Type B pancreatic cell (in vitro differentiated cells): ENCODE measurements at places on chromosomes 5 and 9. TPM values are rescaled to one million over a fixed set of nuclear protein-coding genes. Genes with fewer than 3 reads are reported as not detected.

PCDHGA2 gene
- 0.17 and 0.69 TPM in 2 replicates for total RNA-seq

- DNase-seq: no peak
- H3K27ac ChIP-seq: no peak overlapping the region
- no peak overlapping the region for H3K4me3 ChIP-seq
- H3K4me1 ChIP-seq: peaks cover 28% of the 10 kb centered on the region
- peaks cover 37% of the 10 kb centered on the region for H3K27me3 ChIP-seq
These were observed 200.9 kb downstream of the SLIT3 start for GRCh38 chr5:169099801-169100734.

DNA sequence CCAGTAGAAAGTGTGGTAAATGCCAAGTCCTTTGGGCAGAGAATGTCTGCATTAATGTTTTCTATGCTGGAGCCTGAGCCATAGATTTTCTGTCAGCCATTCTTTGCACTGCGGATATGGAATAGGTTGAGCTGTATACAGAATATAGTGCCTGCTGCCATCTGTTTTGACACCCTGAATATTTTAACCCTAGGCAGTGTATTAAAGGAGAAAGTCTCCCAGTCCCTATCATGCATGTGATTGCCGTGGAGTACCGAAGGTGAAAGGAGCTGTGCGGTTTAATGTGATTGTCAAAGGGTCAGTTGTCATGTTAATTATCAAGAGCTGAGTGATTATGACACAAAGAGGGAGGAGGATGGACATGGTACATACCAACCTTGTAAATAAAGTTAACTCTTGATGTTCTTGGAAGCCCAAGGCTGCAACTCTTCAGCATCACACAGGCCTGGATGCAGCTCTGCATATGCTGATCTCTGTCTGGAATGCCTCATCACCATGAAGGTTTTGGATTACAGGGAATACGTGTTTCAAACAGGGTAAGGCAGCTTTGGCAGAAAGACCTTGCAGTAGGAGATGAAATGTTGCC lies 247.1 kb upstream of the ELAVL2 start:
- no peak overlapping the region for H3K4me3 ChIP-seq
- H3K27ac ChIP-seq: no peak overlapping the region
- no peaks in the 10 kb centered on the region for H3K4me1 ChIP-seq
- no peaks in the 10 kb centered on the region for H3K36me3 ChIP-seq
- no peak for DNase-seq
- H3K27me3 ChIP-seq: no peaks in the 10 kb centered on the region

TRPM3 gene
- 1.6 and 17.0 TPM in 2 replicates for total RNA-seq

DNA sequence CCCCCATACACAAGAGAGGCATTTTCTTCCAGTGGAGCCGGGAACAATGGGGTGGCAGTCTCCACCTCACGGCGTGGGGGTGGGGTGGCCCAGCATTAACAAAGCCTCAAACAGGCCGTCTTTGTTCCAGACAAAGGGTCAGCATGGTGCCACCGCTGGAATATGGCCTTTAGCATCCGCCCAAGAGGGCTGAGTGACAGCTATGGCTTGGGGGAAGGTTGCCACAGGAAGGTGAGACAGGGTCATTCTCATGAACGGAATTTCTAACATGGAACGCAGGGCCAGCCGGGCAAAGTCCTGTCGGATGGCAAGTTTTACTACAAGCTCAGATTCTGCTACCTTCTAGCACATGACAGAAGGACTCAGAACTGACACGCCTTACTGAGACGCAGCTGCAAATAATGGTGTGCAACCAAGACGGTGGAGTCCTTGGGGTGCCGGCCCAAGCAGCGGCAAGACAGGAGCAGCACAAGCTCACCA lies 64.0 kb downstream of the OTULIN start:
- H3K4me3 ChIP-seq: no peak overlapping the region
- no peak overlapping the region for H3K27ac ChIP-seq
- no peak for DNase-seq
- no peaks in the 10 kb centered on the region for H3K27me3 ChIP-seq

DNA sequence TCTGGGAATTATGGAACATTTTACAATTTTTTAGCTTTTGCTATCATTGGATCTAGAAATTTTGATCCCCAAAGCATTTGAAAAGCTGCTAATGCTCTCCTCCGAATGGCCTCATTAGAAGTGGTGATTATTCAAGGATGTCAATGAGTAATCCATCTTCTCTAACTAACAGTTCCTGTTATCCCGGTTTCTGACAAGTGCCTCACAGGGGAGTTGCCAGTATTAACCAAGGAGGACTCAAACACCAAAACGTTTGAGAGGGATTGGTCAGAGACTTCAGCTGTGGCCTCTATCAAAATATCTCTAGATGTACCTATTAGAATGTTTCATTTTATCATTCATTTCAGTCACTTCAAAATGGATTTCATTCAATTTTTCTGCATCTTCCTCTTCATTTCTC lies 208.3 kb upstream of the ITGA1 start:
- H3K27ac ChIP-seq: peak overlapping the region; percentile 9
- H3K4me3 ChIP-seq: peak overlapping the region; percentile 0

C9orf153 gene
- 1.1 TPM in 1 of 2 replicates, not detected in the other for total RNA-seq

GRCh38 chr5:106959387-106959786 lies 711.4 kb downstream of the EFNA5 start:
- H3K4me1 ChIP-seq: peaks cover 18% of the 10 kb centered on the region
- H3K4me3 ChIP-seq: no peak overlapping the region
- H3K36me3 ChIP-seq: no peaks in the 10 kb centered on the region
- DNase-seq: no peak
- H3K27ac ChIP-seq: no peak overlapping the region

DNA sequence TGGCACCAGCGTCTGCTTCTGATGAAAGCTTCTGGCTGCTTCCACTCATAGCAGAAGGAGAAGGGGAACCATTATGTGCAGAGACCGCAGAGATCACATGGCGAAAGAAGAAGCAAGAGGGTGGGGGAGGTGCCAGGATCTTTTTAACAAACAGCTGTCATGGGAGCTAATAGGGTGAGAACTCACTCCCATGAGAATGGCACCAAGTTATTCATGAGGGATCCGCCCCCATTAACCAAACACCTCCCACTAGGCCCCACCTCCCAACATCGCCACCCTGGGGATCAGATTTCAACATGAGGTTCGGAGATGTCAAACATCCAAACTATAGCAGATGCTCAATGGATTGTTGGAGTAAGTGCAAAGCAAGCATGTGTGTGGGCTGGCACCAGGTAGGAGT lies 125.8 kb upstream of the SLIT3 start:
- H3K36me3 ChIP-seq: no peaks in the 10 kb centered on the region
- H3K4me3 ChIP-seq: no peak overlapping the region
- no peak for DNase-seq
- H3K27ac ChIP-seq: no peak overlapping the region
- no peaks in the 10 kb centered on the region for H3K27me3 ChIP-seq

- H3K36me3 ChIP-seq: no peaks in the 10 kb centered on the region
- H3K4me1 ChIP-seq: peaks cover 12% of the 10 kb centered on the region
- no peak overlapping the region for H3K4me3 ChIP-seq
- H3K27ac ChIP-seq: peak overlapping the region; percentile 2
These were observed 20.5 kb downstream of the SWI5 start for GRCh38 chr9:128296340-128297220.

PRSS3 gene
- total RNA-seq: 0.86 TPM in 1 of 2 replicates, not detected in the other

DNA sequence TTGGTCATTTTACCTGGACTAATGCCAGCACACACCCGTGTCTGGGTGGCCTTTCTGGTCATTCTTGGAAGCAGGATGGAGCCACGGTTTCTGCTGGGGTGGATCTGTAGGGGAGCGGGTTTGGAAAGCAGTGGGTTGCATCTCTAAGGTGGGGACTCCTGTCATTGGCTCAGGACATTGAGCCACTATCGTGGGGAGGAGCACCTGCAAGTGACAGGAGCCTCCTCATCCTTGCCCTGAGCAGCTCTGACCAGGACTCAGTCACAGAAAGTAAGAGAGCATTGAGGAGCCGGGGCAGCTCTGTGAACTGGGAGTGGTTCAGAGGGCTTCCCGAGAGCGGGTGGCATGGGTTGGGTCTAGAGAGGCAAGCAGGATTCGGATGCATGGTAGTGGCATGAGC lies 3.7 kb downstream of the B4GALT7 start:
- H3K4me1 ChIP-seq: peaks cover 22% of the 10 kb centered on the region
- peak overlapping the region; percentile 33 for H3K4me3 ChIP-seq
- DNase-seq: peak; percentile 47
- H3K27me3 ChIP-seq: no peaks in the 10 kb centered on the region
- H3K27ac ChIP-seq: no peak overlapping the region
- peaks cover 12% of the 10 kb centered on the region for H3K36me3 ChIP-seq

DNA sequence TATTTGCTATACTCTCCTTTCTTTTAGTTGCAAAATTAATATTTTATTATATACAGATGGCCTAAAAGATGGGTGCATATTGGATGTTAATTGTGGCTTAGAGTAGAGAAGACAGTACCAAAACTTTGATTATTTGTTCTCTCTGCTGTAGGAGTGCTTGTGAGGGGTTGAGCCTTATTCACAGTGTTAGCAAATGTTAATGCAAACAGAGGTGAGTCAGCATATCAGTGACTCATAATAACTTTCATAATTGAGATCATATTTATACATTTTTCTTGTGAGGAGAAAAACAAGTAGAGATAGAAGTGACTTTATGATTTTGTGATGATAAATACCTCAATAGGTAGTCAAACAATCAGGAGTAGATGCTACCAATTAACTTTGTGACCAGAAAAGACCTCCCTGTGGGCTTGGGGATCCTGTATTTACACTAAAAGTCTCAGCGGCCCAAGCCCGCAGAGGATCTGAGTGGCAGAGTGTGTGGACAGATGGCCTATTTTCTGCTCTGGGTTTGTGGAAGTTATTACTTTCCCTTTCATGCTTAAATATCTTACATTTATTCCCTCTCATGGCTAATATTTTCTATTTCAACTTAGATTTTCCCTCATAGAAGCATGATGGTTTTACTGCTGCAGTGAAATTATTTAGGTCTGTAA lies 226.5 kb downstream of the TAF11L14 start:
- no peak overlapping the region for H3K27ac ChIP-seq
- H3K27me3 ChIP-seq: no peaks in the 10 kb centered on the region
- no peak for DNase-seq
- no peaks in the 10 kb centered on the region for H3K4me1 ChIP-seq
- H3K36me3 ChIP-seq: no peaks in the 10 kb centered on the region

GRCh38 chr5:79521156-79521555 lies 7.2 kb upstream of the HOMER1 start:
- peaks cover 3% of the 10 kb centered on the region for H3K36me3 ChIP-seq
- no peaks in the 10 kb centered on the region for H3K27me3 ChIP-seq
- H3K4me1 ChIP-seq: peaks cover 15% of the 10 kb centered on the region

- H3K4me3 ChIP-seq: peak overlapping the region; percentile 16
- H3K27me3 ChIP-seq: no peaks in the 10 kb centered on the region
- H3K36me3 ChIP-seq: no peaks in the 10 kb centered on the region
These were observed 75.7 kb downstream of the ZNF608 start for GRCh38 chr5:124670722-124671184.

DNA sequence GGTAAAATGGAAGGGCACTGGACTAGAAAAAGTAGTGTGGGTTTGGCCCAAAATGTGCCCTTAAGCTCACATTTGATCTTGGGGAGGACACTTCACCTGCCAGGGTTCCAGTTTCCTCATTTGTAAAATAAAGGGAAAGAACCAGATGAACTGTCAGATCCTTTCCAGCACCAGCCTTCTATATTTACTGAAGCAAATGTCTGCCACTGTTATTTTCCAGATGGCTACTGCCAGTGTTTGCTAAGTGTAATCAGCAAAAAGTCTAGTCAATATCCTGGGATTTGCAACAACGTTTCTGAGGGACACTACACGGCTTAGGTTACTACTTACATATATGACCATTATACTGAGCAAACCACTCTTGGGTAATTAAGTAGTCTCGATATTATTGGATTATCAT lies 340.3 kb downstream of the KCNN2 start:
- H3K36me3 ChIP-seq: no peaks in the 10 kb centered on the region
- no peaks in the 10 kb centered on the region for H3K4me1 ChIP-seq
- H3K27me3 ChIP-seq: no peaks in the 10 kb centered on the region
- no peak overlapping the region for H3K27ac ChIP-seq
- no peak overlapping the region for H3K4me3 ChIP-seq

DNA sequence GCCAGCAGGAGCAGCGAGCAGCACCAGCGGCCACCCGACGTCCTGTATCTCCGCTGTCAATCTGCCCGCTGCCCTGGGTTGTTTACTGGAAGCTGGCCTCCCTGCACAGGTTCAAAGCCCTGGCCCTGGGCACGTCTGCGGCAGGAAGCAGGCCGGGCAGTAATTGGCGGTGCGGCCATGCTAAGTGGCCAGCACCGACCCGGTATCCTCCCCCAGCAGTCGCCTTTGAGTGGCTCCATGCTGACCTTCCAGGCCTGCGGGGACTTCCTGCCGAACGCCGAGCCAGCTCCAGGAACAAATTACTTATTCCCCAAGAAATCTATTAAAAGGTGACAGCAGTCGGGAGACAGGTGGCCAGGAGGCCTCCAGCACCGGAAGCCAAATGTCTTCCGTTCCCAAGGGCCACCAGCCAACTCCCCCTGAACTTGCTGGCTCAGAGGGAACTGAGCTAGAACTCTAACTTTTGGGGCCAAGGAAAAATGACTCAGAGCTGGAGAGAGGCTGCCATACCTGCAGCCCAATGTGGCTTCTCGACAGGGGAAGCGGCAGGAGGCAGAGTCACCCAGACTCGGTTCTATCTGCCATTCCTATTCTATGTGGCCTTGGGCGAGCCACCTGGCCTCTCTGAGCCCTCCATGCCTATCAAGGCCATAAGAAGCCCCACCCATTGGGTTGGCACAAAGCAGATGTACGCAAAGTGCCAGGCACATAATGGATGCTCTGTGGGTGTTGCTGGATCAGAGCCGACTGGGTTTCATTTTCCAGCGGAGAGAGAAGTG lies 13.7 kb upstream of the PSMB7 start:
- DNase-seq: no peak
- H3K4me3 ChIP-seq: no peak overlapping the region
- no peaks in the 10 kb centered on the region for H3K4me1 ChIP-seq
- no peaks in the 10 kb centered on the region for H3K36me3 ChIP-seq
- H3K27ac ChIP-seq: no peak overlapping the region

DNA sequence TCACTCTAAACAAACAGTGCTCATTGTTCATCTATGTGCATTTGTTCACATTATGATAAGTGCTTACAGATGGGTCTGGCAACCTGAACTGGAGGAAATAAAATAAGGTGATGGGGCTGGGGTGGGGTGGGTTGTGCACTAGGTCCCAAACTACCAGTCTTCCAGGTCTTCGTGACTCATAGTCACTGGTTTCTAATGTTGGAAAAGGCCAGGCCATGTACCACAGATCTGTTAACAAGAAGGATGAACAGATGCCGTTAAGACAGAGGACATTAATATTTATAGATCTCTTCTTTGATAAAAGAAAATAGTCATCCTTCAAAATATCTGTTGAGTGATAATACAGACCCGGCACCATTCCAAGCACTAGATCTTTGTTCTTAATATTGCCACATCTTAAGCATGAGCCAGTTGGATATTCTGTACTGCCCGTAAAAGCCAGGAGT lies 71.4 kb upstream of the STARD4 start:
- H3K4me1 ChIP-seq: peaks cover 8% of the 10 kb centered on the region
- H3K27ac ChIP-seq: no peak overlapping the region
- H3K4me3 ChIP-seq: no peak overlapping the region
- peaks cover 7% of the 10 kb centered on the region for H3K27me3 ChIP-seq
- no peak for DNase-seq
- H3K36me3 ChIP-seq: no peaks in the 10 kb centered on the region

DNA sequence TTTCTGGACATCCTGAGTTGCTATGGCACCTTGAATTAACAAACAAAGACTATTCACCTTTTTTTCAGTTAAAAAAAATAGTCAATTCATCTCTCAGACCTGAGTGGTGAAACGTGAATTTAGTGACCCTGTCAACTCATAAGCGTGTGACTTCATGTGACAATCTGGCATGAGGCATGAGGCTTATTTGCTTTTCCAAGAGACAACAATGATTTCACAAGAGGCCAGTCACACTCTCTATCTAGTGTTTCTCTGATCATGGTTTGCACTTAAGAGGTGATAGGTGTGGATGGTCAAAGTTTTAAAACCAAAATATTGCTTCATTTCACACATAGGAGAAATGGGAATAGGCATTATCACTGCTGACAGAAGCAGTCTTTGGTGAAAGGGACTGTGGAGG lies 559.6 kb upstream of the ACO1 start:
- H3K27me3 ChIP-seq: no peaks in the 10 kb centered on the region
- H3K36me3 ChIP-seq: no peaks in the 10 kb centered on the region
- no peak overlapping the region for H3K27ac ChIP-seq
- DNase-seq: no peak
